GM23338 (cell line): ENCODE measurements at places on chromosomes 11 and 22.

- H3K4me3 ChIP-seq = no peak overlapping the region
- H3K27ac ChIP-seq = no peak overlapping the region
- H3K27me3 ChIP-seq = no peaks in the 10 kb centered on the region
These were observed 634.1 kb upstream of the LRRC4C start for GRCh38 chr11:42093541-42093940.

GRCh38 chr11:101931692-101932091, 15.4 kb upstream of the ANGPTL5 start:
- no peaks in the 10 kb centered on the region for H3K27me3 ChIP-seq
- no peak overlapping the region for H3K4me3 ChIP-seq
- H3K36me3 ChIP-seq = no peaks in the 10 kb centered on the region
- DNase-seq = peak; percentile 27
- no peak overlapping the region for H3K27ac ChIP-seq
- H3K4me1 ChIP-seq = no peaks in the 10 kb centered on the region

- H3K4me3 ChIP-seq = no peak overlapping the region
- no peaks in the 10 kb centered on the region for H3K36me3 ChIP-seq
- H3K4me1 ChIP-seq = peaks cover 7% of the 10 kb centered on the region; the same call in 1 of the 2 replicates
- no peak for DNase-seq
- no peak overlapping the region for H3K27ac ChIP-seq
These were observed 2.3 kb upstream of the OSBPL5 start for GRCh38 chr11:3167143-3168119.

DNA sequence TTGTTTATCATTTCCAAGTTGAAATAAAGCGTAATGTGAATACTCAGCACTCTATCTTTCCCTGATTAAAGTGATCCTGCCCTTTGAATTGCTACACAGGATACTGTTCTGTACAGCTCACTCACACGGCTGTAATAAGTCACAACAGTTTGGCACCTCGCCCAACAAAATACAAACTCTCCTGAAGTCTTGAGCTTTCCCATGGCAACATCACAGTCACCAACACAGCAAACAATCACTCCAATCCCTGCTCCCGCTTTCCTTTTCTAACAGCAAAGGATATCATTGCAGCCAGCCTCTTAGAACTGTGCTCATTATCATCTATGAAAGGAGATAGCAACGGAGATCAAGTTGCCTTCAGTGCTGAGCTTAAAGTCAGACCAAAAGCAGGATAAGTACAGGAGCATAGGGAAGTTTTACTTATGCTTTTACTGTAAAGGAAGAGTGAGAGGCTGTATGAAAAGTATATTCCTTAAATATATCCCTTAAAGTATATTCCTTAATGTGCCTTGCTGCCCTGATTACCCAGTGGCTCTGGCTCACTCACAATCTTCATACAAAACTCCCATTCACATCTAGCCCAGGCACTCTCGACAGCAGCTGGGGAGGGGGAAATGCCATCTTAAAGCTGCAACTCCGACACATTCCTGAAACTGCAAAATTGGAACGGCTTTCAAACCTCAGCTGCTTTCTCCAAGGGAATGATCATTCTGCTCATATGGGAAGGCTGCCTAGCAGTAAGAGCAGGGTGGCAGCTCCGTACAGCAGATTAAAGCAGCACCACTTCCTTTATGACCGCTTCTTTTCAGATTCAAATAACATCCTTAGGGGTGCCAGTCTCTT, 35.8 kb downstream of the MAML2 start:
- no peaks in the 10 kb centered on the region for H3K27me3 ChIP-seq
- H3K4me3 ChIP-seq = peak overlapping the region; percentile 37
- peak overlapping the region; percentile 46 for H3K27ac ChIP-seq
- H3K4me1 ChIP-seq = peaks cover 40% of the 10 kb centered on the region

GRCh38 chr22:45460288-45461109, 42.2 kb upstream of the FBLN1 start:
- no peaks in the 10 kb centered on the region for H3K36me3 ChIP-seq
- no peaks in the 10 kb centered on the region for H3K27me3 ChIP-seq
- H3K4me3 ChIP-seq = no peak overlapping the region
- no peak overlapping the region for H3K27ac ChIP-seq
- H3K4me1 ChIP-seq = 0 out of 2 replicates have a peak, but pooled peaks cover 3% of the 10 kb centered on the region

- peak overlapping the region; percentile 46 for H3K4me3 ChIP-seq
- DNase-seq = peak; percentile 57
- H3K27me3 ChIP-seq = peaks cover 20% of the 10 kb centered on the region
- no peaks in the 10 kb centered on the region for H3K36me3 ChIP-seq
These were observed 48.8 kb upstream of the HSD17B12 start for GRCh38 chr11:43631732-43632131.

- H3K27ac ChIP-seq = peak overlapping the region; percentile 39
- H3K27me3 ChIP-seq = no peaks in the 10 kb centered on the region
- peaks cover 29% of the 10 kb centered on the region for H3K4me1 ChIP-seq
- no peaks in the 10 kb centered on the region for H3K36me3 ChIP-seq
- DNase-seq = peak; percentile 80
These were observed 49.8 kb upstream of the SPATA19 start for GRCh38 chr11:133895061-133895479.

GRCh38 chr22:25142102-25142501, 57.6 kb upstream of the CRYBB3 start:
- H3K27ac ChIP-seq = no peak overlapping the region
- no peaks in the 10 kb centered on the region for H3K27me3 ChIP-seq
- H3K36me3 ChIP-seq = no peaks in the 10 kb centered on the region
- no peaks in the 10 kb centered on the region for H3K4me1 ChIP-seq

- H3K4me1 ChIP-seq = peaks cover 16% of the 10 kb centered on the region
- no peaks in the 10 kb centered on the region for H3K36me3 ChIP-seq
- no peak overlapping the region for H3K27ac ChIP-seq
- DNase-seq = no peak
These were observed 8.8 kb downstream of the C11orf96 start for GRCh38 chr11:43951231-43951630.

GRCh38 chr11:18264035-18264434, 2.0 kb upstream of the SAA1 start:
- H3K4me3 ChIP-seq = no peak overlapping the region
- H3K27ac ChIP-seq = no peak overlapping the region
- H3K4me1 ChIP-seq = no peaks in the 10 kb centered on the region; the same call in 1 of the 2 replicates

DNA sequence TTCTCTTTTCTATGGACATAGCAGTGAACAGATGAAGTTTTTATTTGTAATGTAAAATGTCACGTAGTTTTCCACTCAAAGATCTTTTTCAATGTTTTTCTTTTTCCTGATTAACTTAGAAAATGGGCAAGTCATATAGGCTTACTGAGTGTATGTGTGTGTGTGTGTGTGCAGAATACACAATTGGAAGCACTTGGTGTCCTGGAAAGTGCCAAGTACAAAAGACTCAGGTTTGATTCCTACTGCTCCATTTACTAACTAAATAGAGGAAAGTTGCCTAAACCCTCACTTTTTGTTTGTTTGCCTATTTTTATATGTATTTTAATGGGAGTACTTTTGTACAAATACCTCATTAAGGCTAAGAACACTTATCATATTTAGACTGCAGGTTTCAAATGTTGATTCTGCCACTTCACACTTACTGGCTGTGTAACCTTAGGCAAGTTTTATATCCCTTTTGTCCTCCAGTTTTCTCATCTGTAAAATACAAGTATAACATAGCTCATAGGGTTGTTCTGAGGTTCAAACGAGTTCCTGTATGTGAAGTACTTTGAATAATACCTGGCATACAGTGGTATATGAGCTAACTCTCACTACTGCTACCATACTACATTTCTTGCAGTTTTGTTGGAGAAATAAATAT, 90.1 kb downstream of the TYR start:
- peaks cover 2% of the 10 kb centered on the region; the same call in 1 of the 2 replicates for H3K4me1 ChIP-seq
- H3K36me3 ChIP-seq = no peaks in the 10 kb centered on the region
- H3K27ac ChIP-seq = no peak overlapping the region
- no peaks in the 10 kb centered on the region for H3K27me3 ChIP-seq
- DNase-seq = no peak

- no peaks in the 10 kb centered on the region for H3K4me1 ChIP-seq
- no peak overlapping the region for H3K27ac ChIP-seq
- H3K4me3 ChIP-seq = no peak overlapping the region
- H3K27me3 ChIP-seq = no peaks in the 10 kb centered on the region
- H3K36me3 ChIP-seq = no peaks in the 10 kb centered on the region
These were observed 19.2 kb downstream of the TBX1 start for GRCh38 chr22:19779685-19780268.

- no peaks in the 10 kb centered on the region for H3K36me3 ChIP-seq
- no peak overlapping the region for H3K4me3 ChIP-seq
- peaks cover 17% of the 10 kb centered on the region for H3K4me1 ChIP-seq
These were observed 71.1 kb upstream of the OLFML1 start for GRCh38 chr11:7413961-7414915.

DNA sequence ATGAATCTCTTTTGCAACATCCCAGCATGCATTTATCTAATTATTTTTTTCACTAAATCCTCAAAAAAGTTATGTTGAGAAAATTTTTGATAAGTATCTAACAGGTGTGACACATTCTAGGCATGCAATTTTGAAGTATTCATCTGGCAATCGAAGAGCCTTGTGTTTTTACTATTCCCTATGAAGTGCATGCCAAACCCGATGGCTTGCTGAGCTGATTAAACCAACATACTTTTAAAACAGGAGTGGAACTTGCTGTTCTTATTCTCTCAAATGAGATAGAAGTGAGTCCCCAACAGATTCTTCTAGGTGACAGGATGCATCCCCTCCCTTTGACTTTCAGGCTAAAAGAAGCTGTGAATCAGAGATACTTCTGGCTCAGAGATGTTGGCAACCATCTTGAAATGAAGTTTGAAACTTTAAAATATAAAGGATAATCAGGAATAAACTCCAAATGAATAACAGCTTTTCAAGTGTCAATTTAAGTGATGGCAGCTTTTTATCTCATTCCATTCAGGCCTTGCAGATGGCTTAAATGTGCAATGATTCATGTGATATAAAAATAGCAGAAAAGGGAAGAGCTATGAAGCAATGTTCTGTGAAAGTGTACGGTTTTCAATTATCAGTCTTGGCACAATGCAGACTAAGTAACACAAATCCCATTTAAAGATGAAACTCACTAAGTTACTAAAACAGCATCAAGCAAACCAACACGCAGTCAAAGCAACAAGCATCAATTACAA, 67.7 kb downstream of the APOL5 start:
- H3K36me3 ChIP-seq = peaks cover 9% of the 10 kb centered on the region; the same call in 1 of the 2 replicates
- H3K4me3 ChIP-seq = no peak overlapping the region
- no peaks in the 10 kb centered on the region for H3K27me3 ChIP-seq
- H3K27ac ChIP-seq = no peak overlapping the region

GRCh38 chr11:86183694-86184093, 60.9 kb upstream of the EED start:
- H3K27ac ChIP-seq = no peak overlapping the region
- H3K27me3 ChIP-seq = no peaks in the 10 kb centered on the region
- no peaks in the 10 kb centered on the region for H3K36me3 ChIP-seq
- DNase-seq = no peak
- H3K4me1 ChIP-seq = no peaks in the 10 kb centered on the region

DNA sequence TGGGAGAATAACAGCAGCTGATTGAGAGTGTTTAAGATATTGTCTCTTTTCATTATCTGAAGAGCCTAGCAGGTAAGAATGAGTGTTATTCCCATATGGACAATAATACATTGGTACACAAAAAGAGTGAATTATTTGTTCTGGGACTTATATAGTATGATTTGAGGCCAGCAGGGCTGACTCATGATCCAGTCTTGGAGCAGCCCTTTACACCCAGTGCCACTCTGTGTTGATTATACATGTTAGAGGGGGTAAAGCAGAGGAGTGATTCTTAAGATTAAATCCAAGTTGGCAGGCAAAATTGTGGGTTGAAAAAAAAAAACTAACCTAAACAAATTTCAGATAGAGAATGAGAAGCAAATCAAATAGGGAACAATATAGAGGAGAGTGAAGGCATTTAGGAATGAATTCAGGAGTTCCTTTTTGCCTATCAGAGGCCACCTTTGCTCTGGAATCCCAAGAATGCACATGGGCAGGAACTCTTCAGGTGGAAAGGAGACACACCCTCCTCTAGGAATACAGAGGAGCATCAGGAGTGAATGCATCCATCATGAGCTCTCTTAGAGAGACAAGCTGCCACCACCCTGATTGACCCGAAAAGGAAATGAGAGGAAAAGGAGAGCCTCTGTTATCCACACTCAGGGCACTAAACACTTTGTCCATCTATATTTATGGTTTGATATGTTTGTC, 19.2 kb upstream of the MRGPRX1 start:
- H3K27ac ChIP-seq = peak overlapping the region; percentile 50; the same call in 1 of the 2 replicates
- DNase-seq = peak; percentile 81
- H3K4me3 ChIP-seq = no peak overlapping the region
- H3K27me3 ChIP-seq = no peaks in the 10 kb centered on the region

GRCh38 chr11:75785187-75785586, 16.6 kb downstream of the DGAT2 start:
- H3K36me3 ChIP-seq = no peaks in the 10 kb centered on the region
- DNase-seq = no peak
- no peak overlapping the region for H3K27ac ChIP-seq
- no peaks in the 10 kb centered on the region for H3K4me1 ChIP-seq
- H3K27me3 ChIP-seq = no peaks in the 10 kb centered on the region

DNA sequence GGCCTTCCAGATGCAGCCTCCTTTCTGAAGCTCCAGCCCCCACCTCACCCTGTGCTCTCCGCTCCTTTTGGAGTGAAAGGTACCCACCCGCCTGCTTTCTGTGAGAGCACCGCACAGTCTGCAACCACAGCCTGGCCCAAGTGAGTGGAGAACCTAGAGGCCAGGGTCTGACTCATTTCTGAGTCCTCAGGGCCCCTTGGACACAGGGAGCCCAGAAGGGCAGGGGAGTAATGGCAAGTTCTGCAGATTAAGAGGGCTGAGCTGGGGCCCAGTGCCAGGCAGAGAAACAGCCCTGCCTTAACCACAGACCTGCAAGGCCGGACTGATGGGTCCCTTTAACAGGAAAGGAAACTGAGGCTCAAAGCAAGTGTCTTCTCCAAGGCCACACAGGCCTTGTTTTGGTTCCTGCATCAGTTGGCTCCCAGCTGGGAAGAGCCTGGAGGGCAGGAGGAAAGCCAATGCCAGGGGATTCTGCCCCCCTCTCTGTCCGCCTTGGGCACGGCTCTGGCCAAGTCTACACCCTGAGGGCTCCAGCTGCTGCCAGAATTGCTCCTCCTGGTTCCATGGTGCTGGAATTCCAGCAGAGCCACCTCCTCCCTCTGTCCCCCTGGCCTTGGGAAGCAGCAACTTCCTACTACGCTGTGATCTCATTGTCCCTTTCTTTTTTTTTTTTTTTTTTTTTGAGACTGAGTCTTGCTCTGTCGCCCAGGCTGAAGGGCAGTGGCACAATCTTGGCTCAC, 55.1 kb downstream of the CYTH4 start:
- H3K4me1 ChIP-seq = peaks cover 34% of the 10 kb centered on the region
- no peaks in the 10 kb centered on the region for H3K36me3 ChIP-seq
- H3K4me3 ChIP-seq = no peak overlapping the region
- peaks cover 35% of the 10 kb centered on the region for H3K27me3 ChIP-seq

DNA sequence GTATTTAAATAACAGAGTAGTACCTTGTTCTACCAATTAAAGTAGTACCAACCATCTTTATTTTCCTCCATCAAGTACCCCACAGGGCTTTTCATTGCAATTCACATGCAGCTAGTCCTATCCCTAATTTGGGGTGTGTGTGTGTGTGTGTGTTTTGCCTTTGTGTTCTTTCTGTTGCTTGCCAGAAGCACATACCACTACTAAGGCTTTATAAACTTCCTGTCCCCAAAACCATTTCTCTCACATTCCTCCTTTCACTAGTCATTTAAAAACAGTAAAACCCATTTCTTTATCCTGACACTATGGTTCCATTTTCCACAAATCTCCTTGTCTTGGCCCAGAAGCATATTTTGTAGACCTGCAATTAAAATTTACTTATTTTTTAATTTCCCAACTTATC, 54.6 kb downstream of the SLC36A4 start:
- H3K4me3 ChIP-seq = no peak overlapping the region
- no peaks in the 10 kb centered on the region for H3K36me3 ChIP-seq
- DNase-seq = no peak
- no peaks in the 10 kb centered on the region for H3K4me1 ChIP-seq
- H3K27ac ChIP-seq = no peak overlapping the region

- H3K4me1 ChIP-seq = peaks cover 12% of the 10 kb centered on the region
- H3K27me3 ChIP-seq = no peaks in the 10 kb centered on the region
- H3K4me3 ChIP-seq = peak overlapping the region; percentile 94
- no peak for DNase-seq
These were observed 862 bp downstream of the GGA1 start for GRCh38 chr22:37609240-37610152.
